Ureter (tissue), 1 donor: ENCODE measurements at places on chromosomes 3 and 15. TPM values are rescaled to one million over a fixed set of nuclear protein-coding genes. Genes with fewer than 3 reads are reported as not detected.

DNA sequence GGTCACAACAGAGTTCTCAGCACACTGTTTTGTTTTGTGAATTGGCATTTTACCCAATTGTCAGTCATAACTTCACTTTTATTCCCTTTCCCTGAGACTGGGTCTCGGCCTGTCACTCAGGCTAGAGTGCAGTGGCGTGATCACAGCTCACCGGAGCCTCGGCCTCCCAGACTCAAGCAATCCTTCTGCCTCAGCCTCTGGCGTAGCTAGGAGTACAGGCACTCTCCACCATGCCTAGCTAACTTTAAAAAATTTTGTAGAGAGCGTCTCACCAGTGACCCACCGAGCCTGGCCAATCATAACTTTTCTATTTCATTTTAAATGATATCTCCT is 26.5 kb downstream of the TRIM71 start:
- no peak for DNase-seq

DNA sequence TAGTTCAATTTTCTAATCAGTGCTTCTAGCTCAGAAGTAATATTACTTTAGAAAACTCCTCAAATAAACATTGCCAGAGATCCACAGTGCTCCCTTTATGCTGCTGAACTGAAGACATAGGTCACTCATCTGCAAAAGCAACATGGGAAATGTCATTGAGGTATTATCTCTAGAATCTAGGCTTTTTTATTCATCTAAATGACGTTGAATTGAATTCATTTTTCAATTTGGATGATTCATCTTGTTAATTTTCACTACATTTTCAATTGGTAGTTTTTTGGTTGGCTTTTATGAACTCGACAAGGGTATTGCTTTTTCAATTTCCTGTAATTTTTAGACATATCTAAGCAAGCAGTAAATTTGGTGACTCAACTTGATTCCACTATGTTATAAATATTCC is 275.4 kb downstream of the NFKBIZ start:
- DNase-seq, result no peak

ACVR2B gene
- 11.8 TPM for total RNA-seq

GOLGA8Q gene
- 2.3 TPM for total RNA-seq

DNA sequence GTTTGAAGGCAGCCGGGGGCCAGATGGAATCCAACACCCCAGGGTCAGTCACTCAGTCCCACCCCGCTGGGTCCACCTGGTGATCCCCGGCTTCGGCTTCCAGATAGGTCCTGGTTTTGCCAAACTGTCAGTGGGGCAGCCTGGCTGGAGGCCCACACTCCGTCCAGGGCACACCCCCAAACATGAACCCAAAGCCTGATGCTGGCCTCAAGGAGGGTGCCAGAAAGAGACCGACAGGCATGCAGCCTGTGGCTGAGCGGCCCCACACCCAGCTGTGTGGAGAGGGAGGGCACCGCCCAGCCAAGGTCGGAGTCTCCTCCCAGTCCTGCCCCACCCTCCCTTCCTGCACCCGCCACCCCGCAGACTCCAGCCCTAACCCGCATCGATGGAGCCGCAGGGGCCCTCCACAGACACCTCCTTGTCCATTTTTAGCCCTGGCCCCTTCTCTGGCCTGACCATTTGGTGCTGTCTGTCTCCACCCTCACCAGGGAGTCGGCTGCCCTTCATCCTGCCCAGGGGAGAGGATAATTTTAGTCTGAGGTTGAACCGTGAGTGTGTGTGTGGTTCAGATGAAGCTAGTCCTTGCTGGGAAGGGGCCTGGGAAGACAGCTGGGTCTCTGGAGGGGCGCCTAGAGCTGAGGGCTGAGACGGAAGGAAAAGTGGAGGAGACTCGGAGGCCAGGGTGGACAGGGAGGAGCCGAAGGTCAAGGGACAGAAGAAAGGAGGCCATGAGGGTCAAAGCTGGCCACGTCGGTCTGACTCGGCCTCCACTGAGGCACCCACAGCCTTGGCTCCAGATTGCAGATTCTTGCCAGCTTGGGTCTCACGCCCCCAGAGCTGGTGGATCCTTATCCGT is 23.1 kb downstream of the TNK2 start:
- DNase-seq, result no peak

SEMA5B gene
- total RNA-seq, result 2.3 TPM

TMEM207 gene
- total RNA-seq, result not detected

DNA sequence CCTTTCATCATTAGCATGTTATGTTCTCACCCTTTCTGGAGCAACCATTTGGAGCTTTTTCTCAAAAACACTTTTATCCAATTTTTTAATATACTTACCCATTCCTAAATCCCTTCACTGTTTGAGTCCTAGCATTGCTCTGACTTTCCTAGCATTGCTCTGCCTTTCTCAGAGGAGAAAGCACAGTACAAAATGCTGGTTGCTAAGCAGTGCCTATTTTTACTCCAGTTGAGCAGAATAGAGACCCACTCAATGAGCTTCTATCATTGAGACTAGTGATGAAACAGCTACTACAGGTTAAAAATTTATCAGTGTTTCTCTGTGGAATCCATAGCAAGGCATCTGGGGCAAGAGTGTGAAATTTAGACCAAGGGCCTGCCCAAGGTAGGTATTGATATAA is 21.8 kb upstream of the IL1RAP start:
- no peak for DNase-seq

GRCh38 chr3:147418371-147418781 is 9.2 kb downstream of the ZIC1 start:
- no peak for DNase-seq

- no peak for DNase-seq
Measured at GRCh38 chr3:103393395-103394186, 958.8 kb downstream of the ZPLD1 start.

SERINC4 gene
- 0.34 TPM for total RNA-seq

DNA sequence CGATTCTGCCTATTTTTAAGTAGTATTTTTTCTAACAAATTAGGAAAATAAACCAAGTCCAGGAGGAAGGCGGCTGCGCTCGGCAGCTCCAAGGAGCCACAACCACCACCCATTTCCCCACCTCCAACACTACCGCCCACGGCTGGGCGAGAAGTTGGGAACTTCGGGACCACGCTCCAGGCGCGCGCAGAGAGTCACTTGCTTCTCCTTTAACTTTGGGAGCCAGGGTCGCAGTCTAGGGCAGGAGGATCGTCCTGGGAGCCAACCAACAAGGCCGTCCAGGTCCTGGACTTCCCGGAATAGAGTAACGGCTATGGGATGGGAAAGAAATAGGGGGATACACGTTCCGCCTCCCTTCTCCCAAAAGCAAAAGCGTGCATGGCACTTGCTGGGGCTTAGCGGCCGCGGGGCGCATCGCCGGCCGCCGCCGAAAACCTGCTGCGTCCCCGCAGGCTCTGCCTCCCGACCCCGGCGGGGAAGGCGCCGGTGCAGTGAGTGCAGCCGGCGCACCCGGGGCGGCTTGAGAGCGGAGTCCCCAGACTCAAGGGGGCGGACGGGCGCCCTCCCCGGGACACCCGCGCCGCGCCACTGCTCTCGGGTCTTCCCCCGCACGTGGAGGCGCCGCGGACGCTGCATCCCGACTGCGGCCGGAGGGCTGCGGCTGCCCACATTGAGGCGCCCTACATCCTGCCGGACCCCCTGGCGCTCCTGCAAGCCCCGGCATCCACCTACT is 699 bp downstream of the MEGF11 start:
- no peak for DNase-seq

- no peak for DNase-seq
Measured at GRCh38 chr3:32062950-32063582, 43.4 kb upstream of the GPD1L start.

DNA sequence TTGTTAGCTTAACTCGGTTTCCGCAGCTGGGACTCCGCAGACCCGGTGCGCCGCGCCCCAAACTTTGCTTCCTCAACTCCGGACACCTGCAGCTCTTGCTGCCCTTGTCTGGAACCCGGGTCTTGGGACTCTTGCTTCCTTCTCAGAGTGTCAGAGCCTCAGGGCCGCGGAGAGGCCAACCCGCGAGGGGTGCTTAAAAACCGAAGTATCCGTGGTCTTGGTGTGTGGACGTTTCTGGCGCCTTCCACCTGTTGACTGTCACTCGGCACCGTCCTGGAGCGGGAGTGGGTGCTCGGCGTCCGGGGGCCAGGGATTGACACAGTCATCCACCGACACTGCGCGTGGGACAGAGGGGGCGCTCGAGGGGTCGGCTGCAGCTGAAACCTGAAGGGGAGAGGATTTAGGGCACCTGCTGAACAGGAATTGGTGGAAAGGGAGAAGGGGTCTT is 386 bp downstream of the SQOR start:
- DNase-seq, result no peak

DNA sequence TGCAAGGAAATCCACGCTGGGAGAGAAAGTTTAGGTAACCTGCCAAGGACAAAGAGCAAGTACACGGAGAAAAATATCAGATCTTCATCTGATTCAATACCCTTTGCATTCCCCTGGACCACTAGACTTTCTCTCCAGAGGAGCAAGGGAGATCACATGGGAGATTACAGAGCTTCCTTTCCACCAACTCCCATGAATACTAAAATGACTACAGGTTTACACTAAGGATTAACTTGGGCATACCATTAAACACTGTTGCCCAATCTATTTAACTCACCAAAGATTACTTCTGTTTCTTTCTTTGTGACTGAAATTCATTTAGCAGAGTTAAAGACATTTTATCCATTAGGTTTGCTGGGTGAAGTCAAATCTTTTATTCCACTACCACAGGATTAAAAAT is 71.2 kb downstream of the RYK start:
- no peak for DNase-seq

GRCh38 chr15:100740138-100740537 is 137.7 kb downstream of the ASB7 start:
- no peak for DNase-seq

GRCh38 chr3:40875581-40875980 is 323.7 kb upstream of the CTNNB1 start:
- no peak for DNase-seq

DNA sequence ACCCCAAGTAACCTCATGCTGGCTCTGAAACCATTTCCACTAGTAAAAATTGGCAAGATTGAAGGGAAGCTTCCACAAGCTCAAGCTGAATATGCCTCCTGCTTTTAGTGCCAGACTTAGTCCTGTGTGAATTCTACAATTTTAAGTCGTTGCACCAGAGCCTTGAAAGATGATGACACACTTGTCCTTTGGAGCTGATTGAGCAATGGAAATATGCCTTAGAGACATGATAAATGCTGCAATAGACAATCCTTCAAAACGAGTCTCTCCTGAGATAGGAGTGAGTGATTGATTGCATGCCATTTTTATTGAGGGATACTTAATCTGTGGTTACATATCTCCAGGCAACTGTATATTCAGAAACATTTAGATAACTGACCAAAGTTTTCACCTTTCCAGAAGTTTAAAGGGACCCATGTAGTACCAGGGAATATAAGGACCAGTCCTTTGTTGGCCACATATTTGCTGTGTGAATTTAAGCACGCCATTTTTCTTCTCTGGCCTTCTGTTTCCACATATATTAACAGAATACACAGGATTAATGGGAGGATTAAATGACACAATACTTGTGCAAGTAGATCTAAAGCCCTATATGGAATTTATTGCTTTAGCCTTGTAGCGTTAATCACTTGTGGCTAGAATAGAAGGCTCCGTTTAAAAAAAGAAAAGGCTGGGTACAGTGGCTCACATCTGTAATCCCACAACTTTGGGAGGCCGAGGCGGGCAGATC is 65.1 kb downstream of the PPARG start:
- DNase-seq, result no peak

ECE2 gene
- 0.81 TPM for total RNA-seq
